ENCODE measurements at places on chromosomes 12 and 14.
A peak's percentile ranks its signal among the peaks of the same experiment; 100 is the strongest.

- peak; percentile 79 for DNase-seq
- H3K4me1 ChIP-seq, result peaks cover 9% of the 10 kb centered on the region
- no peaks in the 10 kb centered on the region for H3K36me3 ChIP-seq
- H3K4me3 ChIP-seq, result no peak overlapping the region
- H3K27ac ChIP-seq, result peak overlapping the region; percentile 97
Measured at GRCh38 chr12:6368906-6369525, 6.3 kb downstream of the SCNN1A start.

DNA sequence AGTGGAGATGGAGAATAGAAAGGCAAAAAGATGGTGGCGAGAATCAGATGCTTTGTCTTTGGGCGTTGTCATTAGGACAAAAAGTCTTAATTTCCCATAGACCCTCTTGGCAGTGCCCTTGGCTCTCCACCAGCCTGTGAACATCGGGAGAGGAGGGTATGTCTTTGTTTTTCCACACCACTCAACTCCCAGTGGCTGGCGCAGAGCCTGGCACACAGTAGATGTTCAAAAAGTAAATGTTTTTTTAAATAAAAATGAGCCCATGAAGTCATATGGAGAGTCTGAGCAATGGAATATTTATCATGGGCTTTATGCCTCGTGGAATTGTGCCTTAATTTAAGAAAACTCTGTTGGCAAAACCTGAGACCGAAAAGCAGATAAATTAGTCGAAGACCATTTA is 90.4 kb downstream of the SRGAP1 start:
- no peaks in the 10 kb centered on the region for H3K27me3 ChIP-seq
- no peak overlapping the region for H3K4me3 ChIP-seq
- no peak for DNase-seq

DNA sequence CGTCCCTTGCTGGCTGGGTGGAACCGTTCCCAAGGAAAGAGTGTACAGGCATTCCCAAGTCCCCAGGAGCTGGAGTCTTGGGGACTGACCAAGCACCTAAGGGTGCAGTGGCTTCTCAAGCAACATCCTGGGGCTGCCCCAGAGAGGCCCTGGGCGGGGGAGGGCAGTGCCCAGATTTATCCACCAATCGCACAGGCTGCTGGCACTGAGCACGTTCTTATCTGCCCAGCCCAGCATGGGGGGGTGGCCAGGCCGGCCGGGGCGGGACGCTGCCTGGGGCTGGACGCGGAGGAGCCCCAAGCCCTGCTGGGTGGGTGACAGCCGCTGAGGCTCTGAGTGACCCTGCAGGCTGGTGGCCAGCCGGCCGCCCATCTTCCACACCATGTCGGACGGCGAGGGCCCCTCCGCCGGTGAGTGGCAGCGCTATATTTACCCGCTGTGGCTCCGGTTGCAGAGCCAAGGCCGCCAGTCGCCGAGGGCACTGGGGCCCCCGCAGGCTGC is 53.4 kb downstream of the CYP46A1 start:
- no peak for DNase-seq
- no peaks in the 10 kb centered on the region for H3K36me3 ChIP-seq
- no peak overlapping the region for H3K27ac ChIP-seq
- H3K27me3 ChIP-seq, result no peaks in the 10 kb centered on the region

- no peak for DNase-seq
- H3K36me3 ChIP-seq, result no peaks in the 10 kb centered on the region
- H3K4me3 ChIP-seq, result no peak overlapping the region
Measured at GRCh38 chr12:31207799-31208465, 118.0 kb downstream of the SINHCAF start.

- H3K36me3 ChIP-seq, result no peaks in the 10 kb centered on the region
- H3K27ac ChIP-seq, result no peak overlapping the region
- H3K27me3 ChIP-seq, result no peaks in the 10 kb centered on the region
- H3K4me1 ChIP-seq, result no peaks in the 10 kb centered on the region
- H3K4me3 ChIP-seq, result no peak overlapping the region
Measured at GRCh38 chr12:40170593-40170992, 54.2 kb upstream of the LRRK2 start.

GRCh38 chr12:28209782-28210181 is 19.5 kb downstream of the CCDC91 start:
- no peaks in the 10 kb centered on the region for H3K27me3 ChIP-seq
- H3K36me3 ChIP-seq, result no peaks in the 10 kb centered on the region
- no peak for DNase-seq

GRCh38 chr12:49515266-49515665 is 23.6 kb upstream of the KCNH3 start:
- H3K4me3 ChIP-seq, result no peak overlapping the region
- H3K4me1 ChIP-seq, result no peaks in the 10 kb centered on the region
- no peak for DNase-seq
- no peaks in the 10 kb centered on the region for H3K27me3 ChIP-seq
- H3K36me3 ChIP-seq, result no peaks in the 10 kb centered on the region

DNA sequence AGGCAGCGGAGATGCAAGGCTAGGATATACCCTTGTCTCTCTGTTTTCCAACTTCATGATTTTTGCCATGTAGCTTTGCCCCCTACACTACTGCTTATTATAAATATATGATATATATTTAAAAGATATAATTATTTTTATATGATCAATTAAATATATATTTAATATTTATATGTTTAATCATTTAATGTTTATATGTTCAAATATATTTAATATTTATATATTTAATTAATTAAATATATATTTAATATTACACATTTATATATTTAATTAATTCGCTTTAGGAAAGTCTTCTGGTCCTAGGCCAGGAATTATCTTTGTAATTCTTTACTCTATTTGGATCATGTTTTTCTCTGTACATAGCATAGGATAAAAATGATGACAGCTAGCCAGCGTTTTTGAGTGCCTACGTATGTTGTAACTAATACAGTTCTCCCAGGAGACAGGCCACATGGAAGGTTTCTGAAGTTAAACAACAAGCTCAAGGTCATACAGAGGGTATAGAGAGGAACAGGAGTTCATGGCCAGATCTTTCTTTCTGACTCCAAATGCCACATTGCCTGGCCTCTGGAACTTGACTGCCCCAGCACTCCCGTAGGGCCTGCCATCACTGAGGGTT is 192.5 kb downstream of the KCNA5 start:
- no peaks in the 10 kb centered on the region for H3K4me1 ChIP-seq
- H3K4me3 ChIP-seq, result no peak overlapping the region
- no peak for DNase-seq
- H3K36me3 ChIP-seq, result no peaks in the 10 kb centered on the region
- no peaks in the 10 kb centered on the region for H3K27me3 ChIP-seq

DNA sequence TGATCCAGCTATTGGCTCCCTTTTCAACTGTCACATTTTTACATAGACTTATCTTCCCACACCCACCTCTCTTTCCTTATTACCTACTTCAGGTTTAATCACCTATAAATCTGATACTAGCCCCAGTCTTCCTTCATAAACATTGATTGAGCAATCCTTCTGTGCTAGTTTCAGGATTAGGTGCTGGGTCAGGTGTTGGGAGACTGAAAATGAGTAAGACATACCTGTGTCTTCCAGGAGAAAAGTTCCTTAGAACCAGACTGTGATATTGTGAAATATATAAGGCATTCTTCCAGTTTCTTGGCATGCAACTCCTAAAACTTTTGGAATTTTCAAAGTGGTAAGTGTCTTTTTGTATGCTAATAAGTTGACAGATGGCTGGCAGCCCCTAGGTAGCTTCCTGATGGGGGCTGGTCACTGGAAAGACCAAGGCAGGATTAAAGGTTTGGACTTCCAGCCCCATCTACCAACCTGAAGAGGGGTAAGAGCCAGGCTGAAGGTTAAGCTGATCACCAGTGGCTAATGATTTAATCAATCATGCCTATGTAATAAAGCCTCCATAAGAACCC is 4.6 kb downstream of the ANO6 start:
- H3K27ac ChIP-seq, result peak overlapping the region; percentile 56
- H3K4me3 ChIP-seq, result no peak overlapping the region
- DNase-seq, result no peak
- H3K36me3 ChIP-seq, result no peaks in the 10 kb centered on the region
- H3K27me3 ChIP-seq, result no peaks in the 10 kb centered on the region

GRCh38 chr14:48703728-48704467 is 882.3 kb downstream of the RPS29 start:
- no peaks in the 10 kb centered on the region for H3K4me1 ChIP-seq
- H3K27me3 ChIP-seq, result no peaks in the 10 kb centered on the region
- no peak overlapping the region for H3K4me3 ChIP-seq
- H3K36me3 ChIP-seq, result no peaks in the 10 kb centered on the region
- H3K27ac ChIP-seq, result no peak overlapping the region

DNA sequence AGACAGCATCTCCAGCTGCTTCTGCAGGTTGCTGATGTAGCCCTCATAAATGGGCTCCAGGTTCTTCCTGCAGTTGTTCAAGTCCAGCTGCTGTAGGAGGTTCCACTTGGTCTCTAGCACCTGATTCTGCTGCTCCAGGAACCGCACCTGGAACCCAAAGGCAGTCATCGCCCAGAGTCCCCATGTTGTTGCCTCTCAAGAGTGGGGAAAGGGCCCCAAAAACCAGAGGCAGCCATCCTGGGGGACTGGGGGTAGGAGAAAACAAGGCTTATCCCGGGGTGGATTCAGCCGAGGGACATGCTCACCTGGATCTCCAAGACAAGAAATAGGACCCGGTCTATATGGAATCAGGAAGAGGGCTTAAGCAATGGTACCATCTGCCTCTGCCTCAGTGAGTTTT is 2.3 kb downstream of the KRT72 start:
- no peak overlapping the region for H3K4me3 ChIP-seq
- H3K36me3 ChIP-seq, result no peaks in the 10 kb centered on the region
- DNase-seq, result no peak
- no peaks in the 10 kb centered on the region for H3K4me1 ChIP-seq
- H3K27me3 ChIP-seq, result peaks cover 36% of the 10 kb centered on the region

DNA sequence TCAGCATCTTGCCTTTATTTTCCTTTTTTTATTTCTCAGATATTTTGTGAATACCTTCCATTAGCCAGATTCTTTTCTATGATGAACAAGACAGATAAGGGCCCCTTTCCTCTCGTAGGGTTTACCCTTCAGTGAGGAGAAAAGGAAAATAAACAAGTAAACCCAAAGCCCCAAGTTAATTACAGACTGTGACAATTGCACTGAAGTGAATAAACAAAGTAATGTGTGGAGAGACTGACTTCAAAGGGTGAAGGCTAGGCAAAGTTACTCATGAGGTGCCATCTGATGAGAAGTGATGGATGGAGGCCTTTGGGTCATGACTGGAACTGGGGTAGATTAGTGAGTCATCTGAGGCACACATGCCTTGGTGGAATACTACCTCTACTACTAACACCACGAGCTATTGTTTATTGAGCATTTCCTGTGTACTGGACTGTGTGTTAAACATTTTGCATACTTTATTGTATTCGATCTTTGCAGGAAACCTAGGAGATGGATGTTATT is 143.4 kb upstream of the PRICKLE1 start:
- no peak for DNase-seq
- no peaks in the 10 kb centered on the region for H3K36me3 ChIP-seq
- H3K4me1 ChIP-seq, result no peaks in the 10 kb centered on the region
- H3K4me3 ChIP-seq, result no peak overlapping the region
- no peak overlapping the region for H3K27ac ChIP-seq
- H3K27me3 ChIP-seq, result no peaks in the 10 kb centered on the region

DNA sequence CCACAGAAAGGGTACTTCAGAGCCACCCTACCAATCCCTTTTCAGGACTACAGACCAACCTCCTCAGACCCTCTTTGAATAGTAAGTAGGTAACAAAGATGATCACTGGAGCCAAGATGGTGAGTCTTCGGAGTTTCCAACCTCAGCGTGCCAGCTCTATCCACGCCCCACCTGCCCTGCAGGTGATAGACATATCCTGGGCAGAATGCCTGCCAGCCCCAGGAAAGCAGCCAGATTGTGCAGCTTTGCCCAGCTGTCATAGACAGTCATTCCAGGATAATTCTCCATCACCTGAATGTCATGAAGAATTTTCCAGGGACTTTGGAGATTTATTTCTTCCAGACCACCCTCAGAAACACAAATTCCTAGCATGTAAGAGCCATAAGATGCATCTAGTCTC is 434.4 kb downstream of the RGS6 start:
- H3K27ac ChIP-seq, result no peak overlapping the region
- no peaks in the 10 kb centered on the region for H3K27me3 ChIP-seq
- no peaks in the 10 kb centered on the region for H3K4me1 ChIP-seq
- H3K36me3 ChIP-seq, result no peaks in the 10 kb centered on the region
- H3K4me3 ChIP-seq, result no peak overlapping the region
- no peak for DNase-seq

- H3K27me3 ChIP-seq, result no peaks in the 10 kb centered on the region
- no peaks in the 10 kb centered on the region for H3K4me1 ChIP-seq
- peak overlapping the region; percentile 78 for H3K4me3 ChIP-seq
- peak overlapping the region; percentile 97 for H3K27ac ChIP-seq
Measured at GRCh38 chr12:64221651-64222008, 466 bp downstream of the KICS2 start.

GRCh38 chr12:56816491-56816890 is 53.4 kb downstream of the HSD17B6 start:
- H3K4me1 ChIP-seq, result no peaks in the 10 kb centered on the region
- DNase-seq, result no peak
- H3K4me3 ChIP-seq, result no peak overlapping the region
- no peaks in the 10 kb centered on the region for H3K36me3 ChIP-seq
- no peaks in the 10 kb centered on the region for H3K27me3 ChIP-seq

GRCh38 chr12:110501399-110501751 is 536 bp downstream of the VPS29 start:
- DNase-seq, result no peak
- H3K4me3 ChIP-seq, result peak overlapping the region; percentile 100
- H3K4me1 ChIP-seq, result peaks cover 3% of the 10 kb centered on the region
- H3K27ac ChIP-seq, result peak overlapping the region; percentile 95
- no peaks in the 10 kb centered on the region for H3K36me3 ChIP-seq
- H3K27me3 ChIP-seq, result no peaks in the 10 kb centered on the region

DNA sequence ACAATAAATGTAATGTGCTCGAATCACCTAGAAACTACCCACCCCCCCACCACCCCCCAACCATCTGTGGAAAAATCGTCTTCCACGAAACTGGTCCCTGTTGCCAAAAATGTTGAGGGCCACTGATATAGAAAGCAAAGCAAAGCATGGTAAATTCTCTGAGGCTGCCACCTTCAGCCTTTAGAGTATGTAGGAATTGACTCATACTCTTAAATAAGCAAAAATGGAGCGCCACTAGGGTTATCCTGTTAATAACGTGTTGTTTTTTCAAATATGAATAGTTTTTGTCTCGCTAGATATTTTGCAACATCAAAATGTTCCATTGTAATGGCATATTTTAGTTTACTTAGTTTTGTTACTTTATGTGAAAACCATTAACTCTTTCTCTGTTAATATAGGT is 18.2 kb downstream of the DYNC1H1 start:
- no peak overlapping the region for H3K4me3 ChIP-seq
- H3K4me1 ChIP-seq, result no peaks in the 10 kb centered on the region
- DNase-seq, result no peak
- H3K27ac ChIP-seq, result peak overlapping the region; percentile 89
- no peaks in the 10 kb centered on the region for H3K27me3 ChIP-seq

DNA sequence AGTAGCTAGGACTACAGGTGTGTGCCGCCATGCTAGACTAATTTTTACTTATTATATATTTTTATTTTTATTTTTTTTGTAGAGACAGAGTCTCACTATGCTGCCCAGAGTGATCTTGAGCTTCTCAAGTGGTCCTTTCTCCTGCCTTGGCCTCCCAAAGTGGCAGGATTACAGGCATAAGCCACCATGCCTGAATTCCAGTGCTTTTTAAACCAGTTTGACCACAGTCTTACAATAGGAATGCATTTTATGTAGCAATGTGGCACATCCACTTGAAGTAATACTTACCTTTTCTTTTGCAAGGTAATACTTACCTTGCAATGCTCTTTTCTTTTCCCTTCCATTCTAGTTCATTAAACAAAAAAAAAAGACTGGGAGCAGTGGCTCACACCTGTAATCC is 38.0 kb upstream of the CPM start:
- no peak for DNase-seq
- no peak overlapping the region for H3K4me3 ChIP-seq
- H3K4me1 ChIP-seq, result no peaks in the 10 kb centered on the region
- no peaks in the 10 kb centered on the region for H3K36me3 ChIP-seq
- no peaks in the 10 kb centered on the region for H3K27me3 ChIP-seq
- no peak overlapping the region for H3K27ac ChIP-seq

Data from breast epithelium (tissue), 4 donors.